ENCODE measurements at places on chromosomes 12 and 14.
A peak's percentile ranks its signal among the peaks of the same experiment; 100 is the strongest.

- DNase-seq, result peak; percentile 30
These were observed 134.6 kb upstream of the EVL start for GRCh38 chr14:99930420-99931274.

GRCh38 chr12:105982022-105982421 lies 156.7 kb downstream of the NUAK1 start:
- DNase-seq, result no peak

GRCh38 chr12:1380171-1380851 lies 214.1 kb downstream of the FBXL14 start:
- no peak for DNase-seq

- no peak for DNase-seq
These were observed 12.5 kb downstream of the VWF start for GRCh38 chr12:6112004-6112403.

DNA sequence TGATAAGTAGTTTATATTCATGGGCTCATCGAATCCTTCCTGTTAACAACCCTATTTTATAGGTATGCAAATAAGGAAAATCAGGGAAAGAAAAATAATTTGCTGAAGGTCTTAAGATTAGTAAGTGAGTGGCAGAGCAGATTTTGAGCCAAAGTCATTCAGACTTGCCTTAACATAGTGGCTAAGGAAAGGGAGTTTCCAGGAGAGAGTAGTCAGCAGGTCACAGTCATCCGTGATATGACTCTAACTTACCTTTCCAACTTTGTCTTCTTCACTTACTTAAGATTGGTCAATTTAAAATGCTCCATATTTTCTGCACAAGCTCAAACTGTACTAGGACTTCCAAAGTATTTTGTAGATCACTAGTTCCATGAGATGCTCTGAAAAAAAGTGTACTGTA lies 46.6 kb downstream of the AKAP6 start:
- DNase-seq, result no peak

DNA sequence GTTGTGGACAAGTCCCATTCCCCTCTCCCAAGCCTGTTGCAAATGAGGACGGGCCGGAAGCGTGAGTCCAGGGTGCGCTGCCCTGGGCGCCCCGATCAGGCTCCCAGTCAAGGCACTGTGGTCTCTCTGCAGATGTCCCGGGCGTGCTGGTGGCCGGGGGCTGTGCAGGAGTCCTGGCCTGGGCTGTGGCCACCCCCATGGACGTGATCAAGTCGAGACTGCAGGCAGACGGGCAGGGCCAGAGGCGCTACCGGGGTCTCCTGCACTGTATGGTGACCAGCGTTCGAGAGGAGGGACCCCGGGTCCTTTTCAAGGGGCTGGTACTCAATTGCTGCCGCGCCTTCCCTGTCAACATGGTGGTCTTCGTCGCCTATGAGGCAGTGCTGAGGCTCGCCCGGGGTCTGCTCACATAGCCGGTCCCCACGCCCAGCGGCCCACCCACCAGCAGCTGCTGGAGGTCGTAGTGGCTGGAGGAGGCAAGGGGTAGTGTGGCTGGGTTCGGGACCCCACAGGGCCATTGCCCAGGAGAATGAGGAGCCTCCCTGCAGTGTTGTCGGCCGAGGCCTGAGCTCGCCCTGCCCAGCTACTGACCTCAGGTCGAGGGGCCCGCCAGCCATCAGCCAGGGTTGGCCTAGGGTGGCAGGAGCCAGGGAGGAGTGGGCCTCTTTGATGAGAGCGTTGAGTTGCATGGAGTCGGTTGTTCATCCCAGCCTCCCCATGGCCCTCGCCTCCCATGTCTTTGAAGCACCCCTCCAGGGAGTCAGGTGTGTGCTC lies 6.3 kb downstream of the SLC25A47 start:
- no peak for DNase-seq

DNA sequence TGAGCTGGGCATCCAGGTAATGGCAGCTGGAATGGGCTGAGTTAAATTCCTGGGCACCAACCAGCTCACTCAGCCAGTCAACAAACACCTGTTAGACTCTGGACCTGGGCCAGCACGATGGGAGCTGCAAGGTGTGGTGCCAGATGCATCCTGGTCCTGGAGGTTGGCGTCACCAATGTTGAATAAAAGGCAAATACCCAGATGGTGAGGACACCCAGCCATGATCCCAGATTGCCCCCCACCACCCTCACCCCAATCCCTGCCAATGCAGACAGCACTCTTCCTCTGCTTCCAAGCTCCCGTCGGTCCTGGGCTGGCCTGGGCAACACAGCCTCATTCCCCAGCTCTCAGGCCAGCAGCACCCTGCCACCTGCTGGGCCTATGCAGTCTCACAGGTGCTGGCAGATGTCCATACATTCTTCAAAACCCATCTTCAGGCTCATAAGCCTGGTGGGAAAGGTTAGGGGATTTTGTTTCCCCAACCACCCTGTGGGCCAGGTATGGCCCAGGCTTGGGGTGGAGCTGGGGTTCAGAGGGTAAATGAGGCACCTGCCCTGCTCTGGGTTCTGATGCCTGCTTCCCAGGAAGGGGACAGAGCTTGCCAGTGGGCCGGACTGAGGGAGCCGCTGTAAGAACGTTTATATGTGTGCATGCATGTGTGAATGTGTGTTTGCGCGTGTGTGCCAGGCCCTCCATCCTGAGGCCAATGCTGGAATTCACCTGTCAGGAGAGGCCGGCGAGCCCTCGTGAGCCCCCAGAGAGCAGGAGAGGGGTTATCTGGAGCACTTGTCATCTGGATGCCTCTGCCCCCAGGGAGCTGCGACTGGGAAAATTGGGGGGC lies 58.0 kb downstream of the LGMN start:
- DNase-seq, result no peak

- no peak for DNase-seq
These were observed 6.0 kb downstream of the B4GALNT1 start for GRCh38 chr12:57626921-57627445.

DNA sequence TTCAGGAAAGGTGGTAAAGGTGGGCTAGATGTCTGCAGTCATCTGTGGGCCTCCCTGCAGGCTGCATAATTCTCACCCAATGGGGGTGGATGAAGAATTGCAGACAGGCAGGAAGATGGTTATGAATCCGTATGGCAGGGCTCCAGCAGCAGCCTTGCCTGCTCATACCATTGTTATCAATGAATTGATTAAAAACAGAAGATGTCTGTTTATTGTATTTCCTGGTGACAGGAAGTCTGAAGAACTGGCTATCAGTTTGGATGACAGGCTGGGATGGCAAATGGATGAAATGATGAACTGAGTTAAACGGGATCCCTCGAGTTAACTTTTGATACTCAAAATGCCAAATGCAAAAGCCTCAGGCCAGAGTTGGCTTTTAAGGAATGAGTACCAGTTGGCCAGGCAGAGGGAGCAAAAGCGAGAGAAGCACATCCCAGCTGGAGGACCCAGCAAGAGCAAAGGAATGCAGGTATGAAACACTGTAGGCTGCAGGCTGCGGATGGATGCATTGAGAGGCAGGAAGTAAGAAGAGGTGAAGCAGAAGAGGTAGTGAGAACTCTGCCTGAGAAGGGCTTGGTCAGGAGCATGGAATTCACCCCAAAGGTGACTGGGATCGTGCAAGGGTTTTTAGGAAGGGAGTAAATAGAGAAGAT lies 550.0 kb upstream of the TBX3 start:
- no peak for DNase-seq

GRCh38 chr14:20719777-20720176 lies 25.9 kb upstream of the EDDM3A start:
- no peak for DNase-seq

DNA sequence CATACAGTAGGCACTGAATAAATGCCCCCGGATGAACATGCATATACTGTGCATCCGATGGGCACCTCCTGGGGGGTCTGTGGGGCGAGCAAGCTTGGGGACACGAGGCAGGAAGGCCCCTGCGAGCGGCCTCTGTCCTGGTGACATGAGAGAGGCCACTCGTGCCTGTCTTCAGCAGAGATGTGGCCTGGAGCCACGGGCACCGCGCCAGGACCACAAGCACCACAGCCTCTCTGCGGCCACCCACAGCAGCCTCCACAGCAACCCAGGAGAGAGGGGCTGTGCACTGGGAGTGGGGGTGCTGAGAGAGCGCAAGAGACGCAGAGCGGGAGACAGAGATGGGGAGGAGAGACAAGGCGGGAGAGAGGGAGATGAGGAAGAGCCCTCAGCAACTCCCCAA lies 118.5 kb downstream of the RFLNA start:
- DNase-seq, result no peak

- DNase-seq, result no peak
These were observed 36.3 kb upstream of the MAP3K9 start for GRCh38 chr14:70845601-70846000.

DNA sequence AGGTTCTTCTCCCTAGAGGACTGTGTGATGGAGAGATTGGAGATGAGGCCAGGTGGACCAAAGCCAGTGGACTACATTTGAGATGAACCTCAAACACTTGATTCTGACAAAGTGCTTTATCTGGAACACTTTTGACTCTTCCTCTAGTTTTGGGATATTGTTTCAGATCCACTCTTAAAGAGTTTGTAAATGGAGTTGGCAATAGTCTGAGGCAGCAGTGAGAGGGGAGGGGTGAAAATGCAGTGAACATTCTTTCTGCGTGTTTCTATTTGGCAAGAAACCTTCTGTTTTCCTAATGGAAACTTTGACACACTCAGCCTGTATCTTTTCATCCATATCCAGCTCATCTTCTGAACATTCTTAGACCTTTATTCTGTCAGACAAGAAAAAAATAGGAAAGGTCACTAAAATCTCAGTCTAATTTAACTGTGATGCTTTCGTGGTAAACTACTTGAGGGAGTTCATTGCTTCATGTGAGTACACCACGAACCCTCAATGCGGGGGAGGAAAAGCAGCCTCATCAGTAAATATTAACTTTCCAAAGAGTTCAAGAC lies 57.4 kb upstream of the KCNJ8 start:
- no peak for DNase-seq

DNA sequence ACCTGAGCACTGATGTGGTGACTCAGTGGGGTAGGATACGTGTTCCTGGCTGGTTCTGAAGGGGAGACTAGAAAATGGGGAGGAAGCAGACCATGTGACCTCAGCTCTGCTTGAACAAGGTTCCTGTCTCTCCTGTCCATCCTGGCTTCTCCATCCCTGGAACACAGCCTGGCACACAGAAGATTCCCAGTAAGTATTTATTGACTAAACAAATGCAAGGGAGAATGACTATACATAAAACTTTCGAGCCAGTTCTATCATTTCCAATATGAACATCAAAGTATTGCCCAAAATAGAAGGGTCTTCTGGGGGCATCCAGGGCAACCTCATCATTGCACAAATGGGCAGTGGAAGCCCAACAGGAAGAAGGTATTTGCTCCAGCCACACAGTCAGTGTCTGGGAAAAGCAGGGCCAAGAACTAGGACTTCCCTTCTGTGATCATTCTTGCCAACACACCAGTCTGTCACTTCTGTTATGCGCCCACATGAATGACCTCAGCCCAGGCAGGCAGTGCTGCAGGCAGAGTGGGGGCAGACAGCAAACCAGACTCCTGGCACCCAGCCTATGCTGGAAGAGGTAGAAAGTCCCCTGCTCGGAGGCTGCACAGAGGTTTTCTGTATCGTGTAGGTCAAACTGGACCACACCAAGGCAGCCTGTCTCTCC lies 5.6 kb upstream of the SERPINA9 start:
- no peak for DNase-seq

- DNase-seq, result no peak
These were observed 11.2 kb upstream of the AMIGO2 start for GRCh38 chr12:47091009-47091408.

DNA sequence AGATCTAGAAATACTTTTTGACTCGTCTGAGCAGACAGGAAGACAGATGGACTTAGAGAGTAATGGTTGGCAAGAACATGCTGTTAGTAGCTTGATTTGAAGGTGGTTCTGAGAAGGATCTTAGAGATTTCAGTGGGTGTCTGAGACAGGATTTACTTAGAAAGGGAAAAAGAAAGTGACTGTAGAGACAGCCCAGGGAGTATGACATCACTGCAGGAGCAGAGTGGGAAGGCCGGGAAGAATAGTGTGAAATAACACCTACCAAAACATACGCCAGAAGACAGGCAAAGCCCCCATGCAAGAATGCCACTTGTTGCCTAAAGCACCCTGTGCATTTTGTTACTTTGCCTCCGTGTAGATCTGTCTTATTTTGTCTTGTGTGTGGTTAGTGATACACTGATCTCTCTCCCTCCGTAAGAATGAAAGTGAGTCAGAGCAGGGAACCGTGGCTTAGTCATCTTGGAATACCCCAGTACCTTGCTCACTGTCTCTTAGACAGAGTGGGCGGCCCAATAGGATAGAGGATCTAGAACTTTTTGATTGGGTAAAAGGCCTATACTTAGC lies 161.3 kb upstream of the IFNG-AS1 start:
- DNase-seq, result peak; percentile 42

- peak; percentile 80 for DNase-seq
These were observed 17.6 kb upstream of the RNASE3 start for GRCh38 chr14:20873370-20874177.

DNA sequence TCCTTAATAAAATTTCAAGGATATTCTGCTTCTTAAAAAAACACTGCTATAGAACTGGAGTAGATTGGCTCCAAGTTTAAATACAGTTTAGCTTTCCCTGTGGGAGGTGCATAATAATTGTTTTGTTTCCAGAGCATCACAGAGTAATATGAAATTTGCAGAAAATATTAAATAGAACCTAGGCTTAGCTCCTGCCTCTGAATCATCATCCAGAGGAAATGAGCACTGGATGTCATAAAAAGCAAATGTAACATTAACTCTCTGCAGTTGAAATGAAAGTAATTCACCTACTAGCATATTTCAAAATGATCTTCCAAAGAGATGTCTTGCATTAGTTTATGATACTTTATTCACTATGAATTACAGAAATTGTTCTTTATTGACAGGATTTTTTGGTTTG lies 769.8 kb downstream of the C12orf50 start:
- DNase-seq, result no peak

DNA sequence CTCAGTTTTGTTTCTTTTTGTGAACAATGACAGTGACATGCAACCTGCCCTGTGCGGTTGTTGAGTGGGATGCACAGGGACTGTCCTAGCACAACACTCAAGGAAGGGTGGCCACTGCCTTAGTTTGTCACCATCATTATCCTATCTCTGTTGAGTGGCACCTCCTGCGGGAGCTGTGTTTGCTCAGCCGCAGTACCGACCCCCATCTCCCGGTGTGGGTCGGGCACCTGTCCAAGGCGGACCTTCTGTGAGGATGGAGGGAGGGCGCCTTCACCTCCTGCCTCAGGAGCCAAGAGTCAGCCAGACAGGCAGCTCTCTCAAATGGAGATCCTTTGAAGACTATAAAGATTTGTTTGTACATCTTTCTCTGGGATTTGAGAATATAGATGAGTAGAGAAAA lies 142.1 kb downstream of the TSPAN9 start:
- no peak for DNase-seq

- DNase-seq, result no peak
These were observed 906.4 kb upstream of the TMEM132C start for GRCh38 chr12:127360580-127360979.

GRCh38 chr14:92903359-92903758 lies 19.6 kb upstream of the CHGA start:
- no peak for DNase-seq

- DNase-seq, result no peak
These were observed 493.5 kb upstream of the RGS6 start for GRCh38 chr14:71438684-71439083.

GRCh38 chr14:54908190-54908589 lies 5.6 kb upstream of the GCH1 start:
- no peak for DNase-seq

GRCh38 chr12:46365951-46366379 lies 6.6 kb downstream of the SLC38A2 start:
- DNase-seq, result no peak

GRCh38 chr12:85603556-85603955 lies 232.7 kb downstream of the RASSF9 start:
- no peak for DNase-seq

- DNase-seq, result peak; percentile 89
These were observed at the start of gene TMEM120B for GRCh38 chr12:121712461-121713256. Gene TMEM120B, plus strand, starts transcription at chr12:121712752. Its CDS starts 144 bp downstream, at chr12:121712896.

All from activated T-cell treated with anti-CD3 and anti-CD28 coated beads for 48 hours (primary cell).